ENCODE measurements at places on chromosomes 5 and 9.
A peak's percentile ranks its signal among the peaks of the same experiment; 100 is the strongest.

DNA sequence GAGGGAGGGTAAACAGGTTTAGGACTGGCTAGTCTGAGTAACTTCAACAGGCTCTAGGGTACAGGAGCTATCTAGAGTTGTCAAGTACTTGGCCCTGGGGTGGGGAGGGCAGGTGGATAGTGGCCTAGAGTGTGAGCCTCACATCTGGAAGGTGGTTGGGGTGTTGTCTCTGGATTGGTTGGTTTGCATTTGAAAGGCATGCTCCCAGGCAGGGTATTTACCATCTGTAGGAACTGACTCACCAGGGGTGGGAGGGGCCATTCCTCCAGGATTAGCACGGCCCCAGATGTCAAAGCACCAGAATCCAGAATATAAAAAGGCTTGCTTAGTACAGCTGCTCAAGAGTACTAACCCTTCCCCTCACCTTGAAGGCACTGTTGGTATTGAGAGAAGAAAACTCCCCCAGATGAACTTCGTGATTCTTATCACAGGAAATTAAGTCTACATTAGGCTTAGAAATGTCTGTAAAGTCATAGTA lies 193.3 kb downstream of the NTRK2 start:
- DNase-seq, result no peak

- no peak for DNase-seq
Measured at GRCh38 chr9:7123743-7124142, 366.0 kb downstream of the KDM4C start.

DNA sequence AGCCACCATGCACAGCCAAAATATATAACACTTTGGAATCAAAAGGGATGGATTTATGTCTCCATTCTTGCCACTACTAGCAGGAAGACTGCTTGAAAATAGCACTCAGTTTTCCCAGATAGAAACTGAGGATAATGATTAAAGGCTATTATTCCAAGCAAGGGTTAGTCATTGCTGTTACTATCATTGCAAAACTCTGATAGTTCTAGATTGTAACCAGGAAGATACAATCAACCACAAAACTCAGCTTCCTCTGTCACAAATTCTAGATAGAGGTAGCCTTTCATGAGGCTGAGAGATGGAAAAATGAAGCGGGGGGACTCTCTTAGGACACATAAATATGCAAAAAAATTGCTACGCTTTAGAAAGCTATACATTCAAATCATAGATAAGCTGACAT lies 3.1 kb downstream of the ANXA1 start:
- no peak for DNase-seq

GRCh38 chr5:59115345-59115744 lies 532.5 kb downstream of the RAB3C start:
- no peak for DNase-seq

- no peak for DNase-seq
Measured at GRCh38 chr9:7944572-7944971, 145.0 kb upstream of the DMAC1 start.

DNA sequence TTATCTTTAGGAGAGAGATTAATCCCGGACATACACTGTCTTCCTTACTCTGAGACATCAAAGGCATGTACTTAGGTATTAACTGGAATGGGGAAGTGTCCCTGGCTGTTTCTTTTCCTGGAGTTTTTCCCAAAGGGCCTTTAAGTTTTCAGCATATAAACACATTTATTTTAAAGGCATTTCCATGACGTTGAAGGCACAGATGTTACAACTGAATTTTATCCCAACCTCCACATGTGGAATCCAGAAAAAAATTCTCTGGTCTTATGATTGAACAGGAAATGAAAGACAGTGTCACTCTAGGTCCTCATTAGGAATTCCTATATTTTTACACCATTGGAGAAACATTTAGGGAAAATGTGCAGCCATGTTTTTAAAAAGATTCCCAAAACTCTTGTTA lies 41.6 kb upstream of the SHOC1 start:
- no peak for DNase-seq

DNA sequence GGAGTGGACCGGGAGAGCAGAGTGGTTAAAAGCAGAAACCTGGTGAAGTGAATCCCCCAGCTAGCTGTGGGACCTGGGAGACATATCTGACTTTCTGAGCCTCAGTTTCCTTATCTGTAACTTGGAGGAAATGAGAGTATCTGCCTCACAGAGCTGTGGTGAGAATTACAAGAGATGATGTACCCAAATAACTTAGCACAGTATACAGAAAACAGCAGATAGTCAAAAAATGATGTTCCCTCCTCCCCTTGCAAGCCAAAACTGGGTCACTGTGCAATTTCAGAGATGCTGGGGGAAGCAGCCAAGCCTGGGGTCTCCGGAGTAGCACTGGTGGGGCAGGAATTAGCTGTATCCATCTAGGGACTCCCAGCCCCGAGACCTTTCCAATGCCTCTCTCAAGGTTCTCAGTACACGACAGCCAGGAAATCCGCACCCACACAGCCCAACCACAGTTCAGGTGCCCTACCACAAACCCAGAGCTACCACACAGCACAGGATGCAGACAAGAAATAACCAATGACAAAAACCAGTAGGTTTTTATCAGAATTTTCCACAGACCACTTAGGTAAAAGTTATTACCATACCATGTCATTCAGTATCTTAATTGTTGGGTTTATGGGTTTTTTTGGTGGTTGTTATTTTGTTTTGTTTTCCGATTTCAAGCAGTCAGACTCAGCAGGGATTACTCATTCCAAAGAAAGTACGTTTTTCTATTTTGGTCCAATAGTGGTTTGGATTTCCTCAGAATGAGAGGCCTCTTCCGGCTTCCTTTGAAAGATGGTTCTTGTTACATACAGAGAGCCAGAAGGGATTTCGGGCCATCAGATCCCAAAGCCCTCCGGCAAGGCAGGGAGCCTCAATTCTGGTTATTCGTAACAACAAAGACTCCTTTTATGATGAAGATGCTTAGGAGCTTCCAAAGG lies 4.9 kb upstream of the HRH2 start:
- DNase-seq, result no peak

GRCh38 chr9:129276486-129277230 lies 98.6 kb upstream of the IER5L start:
- DNase-seq, result no peak

GRCh38 chr9:112038017-112038408 lies 137.1 kb downstream of the SUSD1 start:
- DNase-seq, result no peak

- DNase-seq, result no peak
Measured at GRCh38 chr5:61205013-61205412, 42.7 kb upstream of the SMIM15 start.

GRCh38 chr9:100346836-100347235 lies 5.9 kb downstream of the TEX10 start:
- DNase-seq, result no peak

DNA sequence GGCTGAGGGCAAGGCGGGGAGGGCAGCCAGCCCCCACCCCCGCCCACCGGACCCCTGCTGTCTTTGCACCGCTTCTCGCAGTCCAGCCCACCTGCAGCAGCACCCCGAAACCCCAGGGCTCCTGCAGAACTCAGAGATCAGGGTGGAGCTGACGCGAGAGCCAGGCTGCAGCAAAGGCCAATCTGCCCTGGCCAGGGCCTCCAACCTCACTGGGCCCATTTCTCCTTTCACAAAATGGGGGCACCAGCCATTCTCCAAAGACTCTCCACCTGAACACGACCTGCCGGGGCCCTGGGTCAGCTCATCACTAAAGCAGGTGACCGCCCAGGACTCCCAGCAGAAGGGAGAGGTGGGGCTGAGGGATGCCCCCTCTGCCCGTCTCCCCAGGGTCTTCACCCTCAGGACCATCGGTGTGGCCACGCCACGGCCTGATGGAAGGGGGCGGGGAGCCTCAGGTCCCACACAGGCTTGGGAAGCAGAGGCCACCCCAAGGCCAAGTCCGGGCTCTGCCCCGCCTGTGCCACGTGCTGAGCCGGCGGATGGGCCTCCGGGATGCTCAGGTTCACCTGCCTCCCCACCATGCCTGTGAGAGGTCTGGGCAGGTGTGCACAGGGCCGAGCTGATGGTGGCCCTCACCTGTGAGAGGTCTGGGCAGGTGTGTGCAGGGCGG lies 13.1 kb downstream of the NACC2 start:
- no peak for DNase-seq

GRCh38 chr9:1415146-1415545 lies 365.0 kb downstream of the DMRT2 start:
- no peak for DNase-seq

DNA sequence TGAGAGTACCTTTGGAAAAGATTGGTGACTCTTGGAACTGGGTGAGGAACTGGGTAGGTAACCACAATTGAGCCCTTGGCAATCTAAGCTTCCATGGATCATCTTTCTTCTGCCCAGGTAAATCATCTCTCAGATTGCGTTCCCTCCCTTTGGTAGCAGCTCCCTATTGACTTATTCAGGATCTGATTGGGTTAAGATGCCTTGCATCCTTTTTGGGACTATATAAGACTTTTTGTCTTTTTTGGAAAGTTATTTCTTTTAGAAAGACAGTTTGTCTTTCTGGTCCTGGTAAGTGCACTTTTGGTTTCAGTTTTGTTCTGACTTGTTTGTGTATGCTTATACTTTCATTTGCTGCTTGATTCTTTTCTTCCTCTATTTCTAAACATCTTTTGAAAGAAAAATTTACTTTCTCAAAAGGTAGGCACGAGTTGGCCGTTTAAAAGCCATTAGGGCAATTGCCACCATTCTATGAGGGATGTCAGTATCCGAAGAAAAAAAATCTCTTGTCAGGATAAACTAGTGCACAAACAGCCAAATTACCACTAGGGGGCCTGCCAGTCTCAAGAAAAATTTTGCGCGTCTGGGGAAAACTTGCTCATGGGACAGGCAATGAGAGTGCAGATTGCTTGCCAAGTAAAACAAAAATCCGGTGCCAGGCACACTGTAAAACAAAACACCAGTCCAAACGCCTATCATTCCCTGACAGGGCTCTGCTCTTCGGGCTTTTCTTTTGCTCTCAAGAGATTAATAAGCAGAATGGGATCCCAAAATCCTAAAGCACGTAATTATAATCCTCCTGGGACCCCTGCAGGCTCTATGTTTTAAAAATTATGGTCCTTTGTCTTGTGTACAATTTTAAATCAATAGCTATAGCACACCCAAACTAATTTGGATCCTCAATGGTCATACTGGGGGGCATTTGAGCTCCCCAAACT lies 12.8 kb downstream of the OR1J1 start:
- DNase-seq, result peak; percentile 69

- no peak for DNase-seq
Measured at GRCh38 chr5:15669826-15670225, 169.8 kb downstream of the FBXL7 start.
